ENCODE measurements at places on chromosomes 13 and 19.
A peak's percentile ranks its signal among the peaks of the same experiment; 100 is the strongest.

- no peak for DNase-seq
These were observed 24.4 kb downstream of the MYO1F start for GRCh38 chr19:8552810-8553209.

GRCh38 chr13:112462408-112462807, 86.3 kb downstream of the SPACA7 start:
- no peak for DNase-seq

DNA sequence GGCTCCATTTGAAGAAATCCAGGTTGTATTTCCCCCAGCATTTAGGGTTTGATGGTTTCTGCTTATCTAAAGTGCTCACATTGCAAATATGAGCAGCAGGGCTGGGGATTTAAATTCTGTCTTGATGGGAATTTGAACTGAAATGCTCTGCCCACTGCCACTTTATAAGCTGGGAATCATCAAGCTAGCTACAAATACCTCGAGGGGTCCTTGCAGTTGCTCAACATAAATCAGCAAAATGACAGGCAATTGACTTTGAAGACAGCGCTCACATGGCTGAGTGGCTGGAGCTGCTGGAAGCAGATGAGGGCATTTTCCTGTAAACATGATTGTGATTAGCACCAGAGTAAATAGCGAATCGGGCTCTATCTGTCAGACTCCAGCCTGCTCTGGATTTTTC, 39.4 kb upstream of the MEDAG start:
- DNase-seq, result no peak

GRCh38 chr19:5104871-5105351, 136.0 kb downstream of the KDM4B start:
- no peak for DNase-seq

DNA sequence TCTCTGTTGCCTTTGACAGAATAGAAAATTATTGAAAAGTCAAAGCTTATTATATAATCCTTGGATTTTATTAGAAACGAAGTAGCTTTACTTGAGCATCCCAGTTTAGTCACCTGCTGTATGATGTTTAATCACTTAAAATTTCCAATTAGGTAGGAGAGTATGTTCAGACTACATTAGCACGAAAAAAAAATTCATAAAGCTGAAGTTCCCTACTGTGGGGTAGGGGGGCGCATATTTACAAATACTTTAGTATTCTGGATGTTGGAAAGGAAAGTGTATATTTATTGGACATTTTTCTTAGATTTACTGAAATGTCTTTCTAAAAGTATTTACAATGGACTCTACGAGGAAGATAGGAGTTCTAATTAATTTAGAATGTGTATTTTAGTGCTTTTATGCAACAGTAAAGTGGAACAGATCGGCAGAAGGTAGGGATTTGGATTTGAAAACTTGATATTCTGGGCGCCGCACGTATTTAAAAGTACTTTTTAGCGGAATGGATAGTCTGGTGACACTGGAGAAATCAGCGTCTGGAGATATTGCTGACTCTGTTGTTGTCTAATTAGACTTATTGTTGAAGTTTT, 1.9 kb downstream of the CDK8 start:
- no peak for DNase-seq

GRCh38 chr13:53060840-53061490, 32.4 kb downstream of the OLFM4 start:
- no peak for DNase-seq

GRCh38 chr19:15304140-15304705, 28.1 kb downstream of the BRD4 start:
- DNase-seq, result no peak

- DNase-seq, result no peak
These were observed 535.9 kb downstream of the GPC5 start for GRCh38 chr13:91934354-91934753.

- DNase-seq, result peak; percentile 85
These were observed 552 bp upstream of the GRWD1 start for GRCh38 chr19:48445256-48445605.

DNA sequence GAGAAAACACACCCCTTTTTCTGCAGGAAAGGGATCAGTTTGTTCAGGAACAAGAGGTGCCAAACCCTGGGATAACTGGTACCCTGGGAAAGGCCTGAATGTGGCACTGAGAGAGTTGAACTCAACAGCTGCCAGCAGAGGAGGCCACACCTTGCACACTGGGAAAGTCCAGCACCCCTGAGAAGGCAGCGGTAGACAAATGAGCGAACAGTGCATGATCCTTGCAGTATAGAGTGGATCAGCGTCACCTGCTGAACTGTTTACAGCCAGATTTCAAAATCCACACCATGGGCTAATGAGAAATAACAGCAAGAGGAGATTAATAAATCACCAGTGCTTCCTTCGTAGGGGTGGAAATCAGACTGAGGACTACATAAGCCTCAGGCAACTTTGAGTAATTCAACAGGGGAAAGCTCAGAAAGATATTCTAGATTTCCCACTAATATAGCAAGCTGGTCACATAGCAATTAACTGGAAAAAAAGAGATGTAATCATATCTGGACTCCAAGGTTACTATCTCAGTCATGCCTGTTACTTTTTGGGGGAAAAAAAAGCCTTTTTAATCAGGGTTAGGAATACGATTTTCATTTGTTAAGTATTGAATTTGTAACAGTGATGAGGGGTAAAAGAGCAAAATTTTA, 52.0 kb downstream of the DCT start:
- no peak for DNase-seq

GRCh38 chr13:47415048-47415447, 518.2 kb upstream of the HTR2A start:
- no peak for DNase-seq

DNA sequence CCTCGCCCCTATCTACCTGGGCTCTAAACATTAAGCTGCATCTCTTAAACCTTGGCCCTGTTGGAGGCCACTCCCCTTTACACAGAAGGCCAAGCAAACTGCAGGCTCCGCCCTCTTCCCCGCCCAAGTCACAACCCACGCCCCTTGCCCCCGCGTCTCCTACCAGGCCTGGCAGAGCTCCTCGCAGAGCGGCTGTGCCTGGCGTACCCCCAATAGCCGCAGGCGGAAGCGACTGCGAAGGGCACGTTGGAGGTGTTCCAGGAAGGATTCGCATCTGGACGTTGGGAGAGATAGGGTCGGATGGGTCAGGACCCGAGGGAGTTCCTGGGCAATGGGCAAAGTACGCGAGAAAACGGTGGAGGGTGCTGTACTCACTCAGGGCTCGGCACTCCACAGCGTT, 5.9 kb downstream of the RTBDN start:
- no peak for DNase-seq

- DNase-seq, result no peak
These were observed 8.1 kb downstream of the VSTM2B start for GRCh38 chr19:29533578-29534544.

- no peak for DNase-seq
These were observed 574 bp downstream of the VMAC start for GRCh38 chr19:5905114-5905778.

- DNase-seq, result no peak
These were observed 2.6 kb downstream of the CNN1 start for GRCh38 chr19:11541238-11541637.

DNA sequence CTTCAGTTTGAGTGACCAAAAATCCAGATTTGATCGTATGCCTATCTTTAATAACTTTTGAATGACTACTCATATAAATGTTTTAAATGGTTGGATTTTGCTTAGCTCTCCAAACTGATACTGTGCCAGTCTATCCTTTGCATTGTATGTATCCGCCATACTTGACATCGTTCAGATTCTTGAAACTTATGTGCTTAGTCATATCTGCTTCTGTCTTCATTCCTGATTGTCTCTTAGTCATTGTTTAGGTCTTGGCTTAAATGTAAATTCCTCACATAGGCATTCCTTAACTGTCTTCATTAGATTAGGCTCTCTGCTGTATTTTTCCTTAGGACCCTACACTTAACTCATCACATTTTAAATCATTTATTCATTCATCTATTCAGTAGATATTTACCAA, 126.0 kb downstream of the PCCA start:
- DNase-seq, result peak; percentile 48

GRCh38 chr19:16416991-16417390, 54.8 kb downstream of the EPS15L1 start:
- DNase-seq, result peak; percentile 6

- no peak for DNase-seq
These were observed 189.0 kb upstream of the SOX1 start for GRCh38 chr13:111877906-111878305.

- no peak for DNase-seq
These were observed at the start of gene NR2F6 for GRCh38 chr19:17245535-17245984. Gene NR2F6, minus strand, starts transcription at chr19:17245919. Its CDS starts 699 bp downstream, at chr19:17245220.

DNA sequence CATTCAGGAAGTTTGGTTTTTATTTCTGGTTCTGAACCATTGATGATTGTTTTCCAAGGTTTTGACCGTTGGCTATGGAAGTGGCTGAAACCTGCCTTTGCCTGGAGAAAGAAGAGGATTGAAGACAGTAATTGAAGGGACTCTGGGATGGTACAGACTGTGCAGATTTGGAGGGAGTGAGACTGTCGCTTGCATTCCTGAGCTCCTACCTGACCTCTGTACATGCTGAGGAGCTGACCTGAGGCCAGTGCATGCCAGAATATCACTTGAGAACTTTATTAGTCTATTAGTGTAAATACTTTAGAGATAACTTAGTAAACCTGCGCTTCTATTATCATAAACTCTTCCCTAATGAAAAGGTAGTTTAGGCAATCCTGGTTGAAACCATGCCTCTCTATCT, 276.4 kb downstream of the IRS2 start:
- no peak for DNase-seq

DNA sequence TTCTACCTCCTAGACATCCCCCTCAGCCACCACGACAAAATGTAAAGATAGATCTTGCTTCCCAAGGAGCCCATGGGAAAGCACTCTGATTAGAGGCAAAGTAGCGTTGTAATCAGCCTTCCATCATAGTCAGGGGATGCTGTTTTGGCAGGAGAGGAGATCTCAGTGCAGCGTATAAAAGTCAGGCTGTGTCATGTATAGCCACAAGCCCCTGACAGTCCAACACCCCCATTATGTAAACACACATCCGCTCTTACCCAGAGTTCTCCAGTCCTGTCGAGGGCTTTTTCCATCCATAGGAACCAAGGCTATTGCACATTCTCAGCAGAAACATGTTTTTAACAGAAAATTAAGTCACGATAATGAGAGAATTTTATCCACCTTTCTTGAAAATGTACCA, 156.3 kb downstream of the CYSLTR2 start:
- DNase-seq, result no peak

DNA sequence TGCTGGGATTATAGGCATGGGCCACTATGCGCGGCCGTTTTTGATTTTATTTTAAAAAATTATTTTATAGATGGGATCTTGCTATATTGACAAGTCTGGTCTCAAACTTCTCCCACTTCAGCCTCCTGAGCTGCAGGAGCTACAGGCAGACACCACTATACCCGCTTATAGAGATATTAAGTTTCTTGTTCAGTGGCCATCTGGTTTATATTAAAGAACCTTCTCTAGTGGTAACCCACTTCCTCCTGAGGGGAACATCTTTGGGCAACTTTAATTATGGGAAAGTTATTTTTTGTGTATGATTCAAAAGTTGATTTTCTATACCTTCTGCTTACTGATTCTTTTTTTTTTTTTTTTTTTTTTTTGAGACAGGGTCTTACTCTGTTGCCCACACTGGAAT, 172.7 kb downstream of the KLF5 start:
- DNase-seq, result no peak

Data from skeletal muscle cell (primary cell).